Peyer's patch (tissue), 4 donors: ENCODE measurements at places on chromosomes 3 and 15. TPM values are rescaled to one million over a fixed set of nuclear protein-coding genes. Genes with fewer than 3 reads are reported as not detected.

GRCh38 chr3:42661593-42662022 is 8.1 kb downstream of the ZBTB47 start:
- no peak for DNase-seq

DNA sequence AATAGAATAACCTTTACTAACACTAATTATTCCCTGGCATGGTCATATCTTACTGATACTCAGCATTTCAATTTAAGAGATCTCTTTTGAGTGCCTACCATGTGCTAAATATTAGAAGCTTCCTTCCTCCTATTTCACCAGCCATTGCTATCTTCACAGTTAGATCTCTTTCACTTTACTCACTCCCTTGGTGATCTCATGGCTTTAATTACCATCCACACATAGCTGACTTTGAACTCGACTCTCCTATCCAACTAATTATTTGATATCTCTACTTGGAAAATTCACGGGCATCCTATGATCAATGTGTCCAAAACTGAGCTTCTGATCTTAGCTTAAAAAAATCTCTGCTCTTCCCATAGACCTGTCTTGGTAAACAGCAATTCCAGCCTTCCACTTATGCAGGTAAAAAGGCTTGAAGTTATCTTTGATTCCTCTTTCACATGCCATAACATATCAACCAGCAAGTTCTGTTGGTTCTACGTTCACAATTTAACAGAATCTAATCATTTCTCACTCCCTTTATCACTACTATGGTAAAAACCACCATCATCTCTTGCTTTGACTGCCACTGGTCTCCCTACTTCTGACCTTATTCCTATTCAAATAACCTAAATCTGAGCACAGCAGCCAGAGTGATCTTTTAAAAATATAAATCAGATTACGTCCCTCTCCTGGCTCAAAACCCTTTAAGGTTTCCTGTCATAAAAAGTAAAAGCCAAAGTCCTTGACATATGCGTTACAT is 41.8 kb downstream of the HLTF start:
- no peak for DNase-seq

Gene IL17RB
- 38.5 TPM for total RNA-seq

DNA sequence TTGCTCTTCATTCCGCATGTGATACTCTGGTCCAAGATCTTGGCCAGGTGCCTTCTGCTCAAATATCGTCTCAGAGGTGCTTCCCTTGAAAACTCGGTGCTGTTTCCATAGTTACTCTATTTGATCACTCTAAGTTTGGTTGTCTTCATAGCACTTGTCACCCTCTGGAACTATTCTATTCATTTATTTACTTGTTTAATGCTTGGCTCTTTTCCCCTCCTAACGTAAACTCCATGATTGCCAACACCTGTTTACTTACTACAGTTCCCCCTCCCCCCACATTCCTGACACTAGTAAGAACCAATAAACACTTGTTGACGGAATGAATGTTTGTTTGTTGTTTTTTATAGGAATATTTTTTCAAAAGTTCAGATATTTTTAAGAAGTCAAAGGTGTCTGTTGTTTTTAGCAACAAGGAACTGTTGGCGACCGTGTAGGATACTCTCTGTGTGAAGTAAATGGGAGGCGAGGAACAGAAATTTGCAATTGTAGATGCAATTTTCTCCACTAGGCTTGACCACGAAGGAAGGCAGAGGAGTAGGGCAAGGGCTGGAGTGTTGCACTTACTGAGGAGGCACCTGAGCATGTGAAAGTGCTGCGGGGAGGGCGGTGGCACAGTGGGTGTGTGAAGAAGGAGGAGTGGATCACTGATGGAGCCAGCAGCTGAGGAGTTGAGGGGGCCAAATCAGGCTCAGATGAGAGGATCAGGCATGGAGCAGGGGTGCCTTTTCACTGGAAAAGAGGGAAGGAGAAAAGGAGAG is 48.4 kb downstream of the MOBP start:
- DNase-seq: no peak

GRCh38 chr3:9864200-9864927 is 15.7 kb downstream of the CIDEC start:
- DNase-seq: no peak

Gene ITPKA
- 95.1 TPM for total RNA-seq

Gene BTLA
- total RNA-seq: 27.2 TPM

DNA sequence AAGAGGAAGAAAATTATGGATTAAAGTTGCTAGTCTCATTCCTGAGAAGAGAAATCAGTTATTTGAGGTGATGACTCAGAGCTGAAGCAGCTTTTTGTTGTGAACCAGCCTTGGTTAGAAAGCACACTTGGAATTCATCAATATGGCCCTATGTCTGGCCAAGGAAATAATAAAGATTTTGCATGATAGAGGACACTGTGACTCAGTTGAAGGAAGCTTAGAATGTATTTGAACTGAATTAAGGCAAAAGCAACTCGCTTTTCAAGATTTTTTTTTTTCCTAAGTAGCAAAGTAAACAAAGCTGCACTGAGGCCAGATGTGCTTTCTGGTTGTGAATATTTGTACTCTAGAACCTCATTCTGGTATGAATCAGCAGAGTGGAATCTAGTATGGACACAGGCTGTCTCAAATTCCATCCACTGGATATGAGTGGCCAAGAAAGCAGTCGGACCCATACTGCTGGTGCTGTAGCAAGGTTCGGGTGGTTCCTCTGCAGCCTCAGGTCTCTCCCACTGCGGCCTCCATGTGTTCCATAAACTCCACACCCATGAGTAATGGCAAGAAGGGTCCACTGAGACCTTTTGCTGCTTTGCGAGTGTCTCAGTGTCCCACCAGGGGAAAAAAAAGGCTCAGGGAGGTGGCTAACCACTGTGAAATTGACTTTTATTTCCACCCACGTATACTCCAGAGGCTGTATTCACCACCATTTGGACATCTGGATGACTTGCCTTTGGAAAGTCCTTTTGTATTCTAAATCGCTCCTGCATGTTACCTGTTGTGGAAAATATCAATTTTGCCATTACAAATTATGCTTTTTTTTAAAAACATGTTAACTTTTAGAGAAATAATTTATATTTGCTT is 53.1 kb downstream of the TGFBR2 start:
- DNase-seq: no peak

DNA sequence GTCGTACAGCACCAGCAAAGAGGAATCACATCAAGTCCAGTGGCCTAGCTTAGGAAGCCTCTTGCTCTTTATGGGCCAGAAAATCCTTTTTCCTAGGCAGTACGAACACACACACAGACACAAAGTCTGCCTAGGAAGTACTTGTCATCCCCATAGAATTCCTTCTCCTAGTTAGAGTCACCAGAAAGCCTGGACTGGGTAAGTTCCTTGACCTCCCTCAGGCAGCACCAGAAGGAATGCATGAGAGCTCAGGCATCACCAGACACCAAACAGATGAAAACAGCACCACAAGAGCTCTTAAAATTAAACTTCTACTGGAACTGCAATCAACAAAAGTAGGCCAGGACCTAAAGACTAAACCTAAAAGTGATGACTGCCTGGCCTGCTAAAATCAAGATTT is 192.9 kb upstream of the CCDC54 start:
- no peak for DNase-seq

- DNase-seq: no peak
Measured at GRCh38 chr3:48275287-48276027, 34.6 kb downstream of the ZNF589 start.

GRCh38 chr3:124428372-124429128 is 301.7 kb upstream of the UMPS start:
- no peak for DNase-seq

GRCh38 chr3:30512576-30512975 is 93.8 kb upstream of the TGFBR2 start:
- no peak for DNase-seq

- DNase-seq: no peak
Measured at GRCh38 chr15:67501177-67501835, 19.6 kb upstream of the C15orf61 start.

DNA sequence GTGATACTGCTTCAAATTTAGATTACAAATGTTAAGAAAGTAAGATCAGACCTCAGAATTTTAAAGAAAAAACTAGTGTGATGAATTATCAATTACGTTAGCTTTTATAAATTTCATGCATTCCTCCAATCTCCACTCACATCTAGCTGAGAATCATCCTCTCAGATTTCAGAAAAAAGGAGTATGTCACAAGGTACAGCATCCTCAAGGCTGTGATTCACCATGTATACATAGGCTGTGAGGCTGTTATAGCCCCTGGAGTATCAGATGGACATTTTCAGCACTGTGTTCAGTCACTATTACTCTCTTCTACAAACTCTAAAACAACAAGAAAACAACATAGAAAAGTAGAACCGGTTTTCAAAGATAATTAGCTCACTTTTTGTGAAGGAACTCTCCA is 214.4 kb downstream of the PCCB start:
- DNase-seq: no peak

DNA sequence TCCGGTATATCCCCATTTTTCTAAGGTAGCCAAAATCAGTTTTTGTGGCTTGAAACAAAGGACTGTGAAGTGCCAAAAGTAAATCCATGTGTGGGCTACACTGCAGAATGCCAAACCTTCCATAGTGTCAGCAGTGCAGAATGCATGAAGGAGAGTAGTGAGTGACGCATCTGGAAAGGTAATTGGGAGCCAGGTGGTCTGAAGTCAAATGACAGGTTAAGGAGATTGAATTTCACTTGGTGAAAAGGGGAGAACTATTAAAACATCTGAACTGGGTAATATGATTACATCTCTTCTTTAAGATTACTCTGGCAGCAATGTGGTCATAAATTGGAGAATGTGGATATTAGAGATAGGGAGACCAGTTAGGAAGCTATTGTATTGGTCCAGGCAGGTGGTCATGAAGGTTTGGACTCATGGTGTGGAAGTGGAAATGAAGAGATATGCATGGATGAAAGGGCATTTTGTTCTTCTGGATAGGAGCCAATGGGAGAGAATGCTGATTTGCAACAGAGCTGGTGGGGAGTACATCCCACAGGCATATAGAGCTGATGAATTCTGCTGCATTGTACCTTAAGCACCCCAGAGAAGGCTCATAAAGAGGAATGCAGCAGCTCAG is 118.2 kb downstream of the ECT2 start:
- DNase-seq: no peak

DNA sequence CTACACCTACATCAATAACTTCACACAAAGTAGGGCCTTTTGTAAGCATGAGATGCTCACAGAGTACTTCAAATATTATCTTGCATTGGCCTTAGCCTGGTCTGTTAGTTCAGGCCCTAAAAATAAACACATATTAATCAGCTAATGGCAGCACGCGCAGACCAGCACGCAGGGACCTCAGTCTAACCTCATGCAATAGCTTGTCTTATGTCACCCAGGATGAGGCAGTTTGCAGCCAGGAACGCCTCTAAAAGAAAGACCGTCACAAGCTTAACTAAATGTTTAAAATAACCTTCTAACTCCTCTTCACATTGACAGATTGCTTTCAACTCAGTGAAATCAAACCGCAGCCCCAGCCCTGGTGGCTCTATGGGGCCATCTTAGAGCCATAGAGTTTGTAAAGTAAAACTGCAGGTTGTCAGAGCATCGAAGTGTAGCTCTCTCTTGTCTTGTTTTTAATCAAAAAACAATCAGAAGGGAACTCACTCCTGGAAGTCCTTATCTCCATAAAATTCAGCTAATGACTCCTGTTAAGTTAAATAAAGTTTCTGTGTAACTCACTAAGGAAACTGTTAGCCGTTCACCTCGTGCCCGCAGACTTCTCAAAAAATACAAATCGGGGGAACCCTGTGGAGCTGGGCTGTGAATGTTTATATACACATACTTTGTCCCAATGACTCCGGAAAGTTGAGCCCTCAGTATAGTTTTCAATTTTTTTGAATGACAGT is 212.6 kb downstream of the CDIN1 start:
- no peak for DNase-seq

Gene ARL6IP5
- total RNA-seq: 51.0 TPM

DNA sequence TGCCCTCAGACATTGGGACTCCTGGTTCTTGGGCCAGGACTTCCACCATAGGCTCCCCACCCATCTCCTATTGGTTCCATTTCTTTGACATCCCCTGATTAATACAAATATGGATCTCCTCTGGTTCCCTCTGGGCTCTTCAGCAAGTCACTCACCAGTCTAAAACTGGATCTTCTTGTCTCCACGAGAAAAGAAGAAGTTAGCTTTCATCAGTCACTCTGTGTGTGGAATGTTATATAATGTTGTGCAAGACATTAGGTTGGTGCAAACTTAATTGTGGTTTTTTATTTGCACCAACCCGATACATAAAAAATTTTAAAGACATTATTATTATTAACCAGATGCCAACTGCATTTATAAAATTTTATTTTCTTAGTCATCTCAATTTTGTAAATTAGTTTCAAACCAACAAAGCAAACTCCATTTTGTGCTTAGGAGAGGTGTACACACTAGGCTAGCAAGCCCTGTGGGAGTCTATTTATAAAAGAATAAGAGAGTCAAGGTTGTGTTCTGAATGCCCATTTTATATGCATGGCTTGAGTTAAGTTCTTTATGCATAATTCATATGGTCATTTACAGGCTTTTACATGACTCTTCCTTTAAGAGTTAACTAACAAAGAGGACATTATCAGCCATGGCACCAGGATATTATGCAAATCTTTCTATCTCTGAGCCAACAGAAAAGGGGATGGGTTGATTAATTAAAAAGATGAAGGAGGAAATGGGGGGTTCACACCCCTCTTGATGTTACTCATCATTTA is 35.1 kb upstream of the IL12A start:
- DNase-seq: no peak

Gene PPARG
- total RNA-seq: 33.7 TPM

- DNase-seq: peak; percentile 55
Measured at GRCh38 chr3:32240159-32240545, 1.7 kb downstream of the CMTM8 start.

DNA sequence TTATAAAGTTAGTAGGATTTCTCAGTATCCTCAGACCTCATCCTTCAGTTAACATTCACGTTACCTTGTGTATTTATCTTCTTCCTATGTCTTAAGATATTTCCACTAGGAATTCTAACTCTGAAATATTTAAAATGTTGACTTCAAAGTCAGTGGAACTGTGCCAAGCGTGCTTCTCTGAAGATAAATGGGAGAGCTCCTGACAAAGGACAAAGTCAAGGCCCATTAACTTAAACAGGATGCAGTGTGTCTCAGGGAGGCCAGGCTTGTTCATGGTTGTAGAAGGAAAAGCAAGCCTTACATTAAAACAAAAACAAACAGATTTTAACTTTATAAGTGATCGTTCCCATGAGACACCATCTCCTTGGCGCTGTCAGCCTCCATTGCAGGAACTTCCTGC is 41.5 kb downstream of the ABHD17C start:
- no peak for DNase-seq

Gene CCR9
- 2.1 TPM for total RNA-seq

Gene ZBED2
- total RNA-seq: not detected
